Nucleus accumbens (tissue), 56 donors: ENCODE measurements at places on chromosomes 12 and 14.

DNA sequence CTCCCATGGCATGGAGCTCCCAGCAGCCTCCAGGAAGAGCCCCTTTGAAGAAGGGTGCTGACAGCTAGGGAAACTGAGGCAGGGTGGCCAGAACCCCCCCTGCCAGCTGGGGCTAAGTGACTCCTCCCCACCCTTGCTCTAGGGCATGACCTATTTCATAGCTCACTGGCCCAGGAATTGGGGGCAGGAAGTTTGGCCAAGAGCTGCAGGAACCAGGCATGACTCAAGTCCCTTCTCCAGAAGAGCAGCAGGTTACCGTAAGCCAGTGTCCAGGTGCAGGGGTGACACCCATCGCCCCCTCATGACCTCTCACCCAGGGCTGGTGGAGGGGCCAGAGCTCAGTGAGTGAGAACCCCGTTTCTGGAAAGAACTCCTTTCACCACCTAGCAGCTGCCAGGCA is 1.9 kb downstream of the RASAL1 start:
- no peak for DNase-seq

GRCh38 chr14:21098076-21098891 is at the start of gene ZNF219:
TSS of gene ZNF219 (minus strand) at chr14:21098655. CDS start at chr14:21093591, 5,064 bp downstream.
- DNase-seq, result peak; percentile 49

- no peak for DNase-seq
Measured at GRCh38 chr12:111471236-111471635, 65.5 kb downstream of the SH2B3 start.

- DNase-seq, result peak; percentile 4
Measured at GRCh38 chr12:126874427-126875026, 1392.4 kb upstream of the TMEM132C start.

- DNase-seq, result no peak
Measured at GRCh38 chr12:94260717-94261116, 112.3 kb downstream of the PLXNC1 start.

DNA sequence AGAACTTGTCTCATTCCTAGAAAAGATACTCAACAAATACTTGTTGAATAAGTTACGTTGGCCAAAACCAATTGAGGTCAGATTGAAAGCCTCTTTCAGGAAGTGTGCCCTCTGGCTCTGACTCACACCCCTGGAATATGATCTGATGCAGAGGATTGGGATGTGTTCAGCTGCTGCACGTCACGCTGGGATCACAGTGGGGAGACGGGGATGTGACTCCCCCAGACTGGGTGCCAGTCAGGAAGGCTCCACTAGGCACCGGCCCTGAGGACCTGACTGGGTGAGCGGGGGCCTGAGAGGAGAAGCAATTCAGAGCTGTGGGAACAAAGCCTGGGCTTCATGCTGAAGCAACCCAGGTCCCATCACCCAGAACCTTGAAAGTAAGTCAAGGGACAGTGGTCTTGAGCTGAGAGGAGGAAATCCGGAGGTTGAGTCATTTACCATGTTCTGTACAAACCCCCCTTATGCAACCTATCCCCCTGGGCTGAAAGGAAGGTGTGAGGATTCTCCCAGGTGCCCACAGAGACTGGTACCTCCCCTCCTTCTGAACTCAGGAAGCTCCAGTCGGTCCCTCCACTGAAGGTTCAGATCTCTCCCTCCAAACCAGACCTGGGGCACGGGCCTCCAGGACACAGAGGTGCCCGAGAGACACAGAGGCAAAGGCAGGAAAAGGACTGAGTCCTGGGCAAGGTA is 3.9 kb downstream of the CEBPE start:
- DNase-seq, result no peak

- no peak for DNase-seq
Measured at GRCh38 chr12:104604070-104604994, 147.6 kb downstream of the CHST11 start.

DNA sequence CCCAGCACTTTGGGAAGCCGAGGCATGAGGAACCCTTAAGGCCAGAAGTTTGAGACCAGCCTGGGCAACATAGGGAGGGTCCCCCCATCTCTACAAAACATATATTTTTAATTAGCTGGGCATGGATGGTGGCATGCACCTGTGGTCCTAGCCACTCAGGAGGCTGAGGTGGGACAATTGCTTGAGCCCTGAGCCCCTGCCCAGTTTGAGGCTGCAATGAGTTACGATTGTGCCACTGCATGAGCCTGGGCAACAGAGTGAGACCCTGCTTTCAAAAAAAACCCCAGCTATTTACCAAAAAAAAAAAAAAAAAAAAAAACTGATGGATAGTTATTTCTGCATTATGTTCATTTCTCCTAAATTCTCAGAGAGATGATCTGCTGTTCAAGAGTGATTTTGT is 230.0 kb downstream of the SOX5 start:
- no peak for DNase-seq

- DNase-seq, result no peak
Measured at GRCh38 chr12:74317078-74317601, 220.5 kb upstream of the ATXN7L3B start.

- no peak for DNase-seq
Measured at GRCh38 chr12:13257356-13257875, 60.9 kb downstream of the EMP1 start.
